ENCODE measurements at places on chromosomes 5 and 9.

GRCh38 chr9:109168170-109168569, 1.1 kb upstream of the FRRS1L start:
- no peak for DNase-seq

DNA sequence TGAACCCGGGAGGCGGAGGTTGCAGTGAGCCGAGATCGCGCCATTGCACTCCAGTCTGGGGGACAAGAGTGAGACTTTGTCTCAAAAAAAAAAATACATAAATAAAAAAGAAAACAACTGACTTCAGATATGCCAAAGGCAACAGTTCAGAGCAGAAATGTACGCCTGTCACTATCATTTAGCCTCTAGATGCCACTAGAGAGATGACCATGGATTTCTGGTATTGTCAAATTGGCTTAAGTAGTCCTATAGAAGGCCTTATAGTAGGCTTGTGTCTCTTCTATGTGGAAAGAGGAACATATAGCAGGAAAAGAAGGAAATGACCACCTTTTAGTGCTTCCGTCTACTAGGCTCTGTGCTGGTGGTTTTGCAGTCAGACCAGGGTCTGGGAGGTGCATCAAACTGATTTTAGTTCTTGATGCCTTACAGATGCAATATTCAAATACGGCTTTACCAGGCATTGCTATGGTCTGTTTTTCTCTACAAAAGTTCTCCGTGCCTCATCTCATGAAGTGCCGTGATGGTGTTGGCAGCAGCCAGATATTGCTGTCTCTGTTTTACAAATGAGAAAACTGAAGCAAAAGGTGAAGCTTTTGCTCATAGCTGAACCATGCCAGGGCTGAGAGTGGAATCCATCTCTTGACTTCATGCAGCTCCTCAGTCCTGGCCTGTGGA, 17.2 kb downstream of the AGXT2 start:
- DNase-seq: no peak

DNA sequence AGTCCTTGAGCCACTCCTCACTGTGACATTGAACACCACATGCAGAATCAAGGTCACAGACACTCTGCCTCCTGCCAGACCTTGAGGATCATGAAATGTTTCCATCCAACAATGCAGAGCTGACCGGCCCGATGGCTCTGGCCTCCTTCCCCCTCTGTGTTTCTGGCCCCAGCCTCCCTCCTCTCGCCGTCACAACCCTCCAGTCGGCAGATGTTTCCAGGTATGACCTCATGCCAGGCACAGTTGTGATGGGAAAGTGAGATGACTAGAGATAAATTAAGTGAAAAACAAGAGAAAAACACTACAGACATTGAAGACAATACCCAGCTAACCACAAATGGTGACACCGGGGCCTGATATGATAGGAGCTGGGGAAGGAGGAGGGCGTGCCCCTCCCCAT, 9.8 kb downstream of the NTNG2 start:
- DNase-seq: no peak

- no peak for DNase-seq
Measured at GRCh38 chr9:110758201-110758600, 89.6 kb downstream of the MUSK start.

- DNase-seq: no peak
Measured at GRCh38 chr9:109765830-109766229, 14.2 kb upstream of the PALM2AKAP2 start.

- DNase-seq: no peak
Measured at GRCh38 chr9:87515588-87516221, 18.0 kb downstream of the DAPK1 start.

DNA sequence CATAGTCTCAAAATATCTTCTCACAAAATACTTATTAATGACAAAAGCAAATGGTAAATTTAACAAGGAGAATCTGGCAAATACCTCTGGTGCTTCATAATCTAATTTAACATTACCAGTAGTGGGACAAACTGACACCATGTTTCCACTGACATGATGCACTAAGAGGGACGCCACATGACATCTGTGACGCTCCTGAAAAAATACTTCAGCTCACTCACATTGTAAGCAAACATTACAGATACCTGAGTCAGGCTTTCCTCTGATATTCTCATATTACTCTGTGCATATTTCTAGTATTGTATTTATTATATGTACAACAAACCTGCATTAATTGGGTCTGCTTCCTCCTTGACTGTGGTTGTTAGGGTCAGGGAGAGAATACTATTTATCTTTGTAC, 56.7 kb upstream of the OSMR start:
- no peak for DNase-seq

- DNase-seq: no peak
Measured at GRCh38 chr9:131174681-131175239, 49.4 kb downstream of the NUP214 start.

DNA sequence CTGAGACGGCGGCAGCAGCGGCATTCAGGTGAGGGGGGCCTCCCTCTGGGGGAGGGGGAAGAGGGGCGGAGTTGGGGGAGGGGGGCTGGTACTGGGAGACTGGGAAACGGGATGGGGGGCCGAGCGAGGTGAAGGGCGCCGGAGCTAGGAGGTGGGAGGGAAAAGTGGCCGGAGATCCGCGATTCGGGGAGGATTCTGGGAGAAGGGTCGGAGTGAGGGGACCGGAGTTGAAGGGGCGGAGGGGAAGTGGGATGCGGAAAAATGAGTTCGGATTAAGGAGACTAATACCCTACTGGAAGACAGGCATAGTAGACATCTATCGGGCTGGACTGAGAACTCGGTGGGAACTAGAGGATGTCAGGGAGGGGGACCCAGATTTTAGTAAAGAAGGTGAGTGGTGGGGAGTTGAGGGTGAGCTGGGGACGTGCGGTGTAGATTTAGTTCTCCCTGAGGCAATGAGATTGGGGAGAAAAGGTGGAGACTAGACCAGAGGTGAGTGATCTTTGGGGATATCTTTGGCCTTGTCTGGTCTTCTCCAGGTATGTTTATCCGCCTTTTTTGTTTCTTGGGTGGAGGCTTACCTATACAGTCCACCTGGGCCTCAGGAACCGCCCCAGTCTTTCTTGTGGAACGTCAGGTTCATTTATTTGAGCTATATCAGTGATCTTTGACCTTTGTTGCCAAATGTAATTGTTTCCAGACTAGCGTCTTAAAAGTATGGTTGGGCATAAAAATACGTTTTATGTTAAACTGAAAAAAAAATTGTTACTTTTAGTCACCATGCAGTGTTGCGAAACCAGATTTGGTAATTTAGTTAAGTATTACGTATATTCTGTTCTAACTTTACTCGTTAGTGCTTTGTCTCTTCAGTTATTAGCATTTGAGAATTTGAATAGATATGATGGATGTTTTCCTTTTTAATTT, 632 bp downstream of the UBAP1 start:
- DNase-seq: peak; percentile 7

DNA sequence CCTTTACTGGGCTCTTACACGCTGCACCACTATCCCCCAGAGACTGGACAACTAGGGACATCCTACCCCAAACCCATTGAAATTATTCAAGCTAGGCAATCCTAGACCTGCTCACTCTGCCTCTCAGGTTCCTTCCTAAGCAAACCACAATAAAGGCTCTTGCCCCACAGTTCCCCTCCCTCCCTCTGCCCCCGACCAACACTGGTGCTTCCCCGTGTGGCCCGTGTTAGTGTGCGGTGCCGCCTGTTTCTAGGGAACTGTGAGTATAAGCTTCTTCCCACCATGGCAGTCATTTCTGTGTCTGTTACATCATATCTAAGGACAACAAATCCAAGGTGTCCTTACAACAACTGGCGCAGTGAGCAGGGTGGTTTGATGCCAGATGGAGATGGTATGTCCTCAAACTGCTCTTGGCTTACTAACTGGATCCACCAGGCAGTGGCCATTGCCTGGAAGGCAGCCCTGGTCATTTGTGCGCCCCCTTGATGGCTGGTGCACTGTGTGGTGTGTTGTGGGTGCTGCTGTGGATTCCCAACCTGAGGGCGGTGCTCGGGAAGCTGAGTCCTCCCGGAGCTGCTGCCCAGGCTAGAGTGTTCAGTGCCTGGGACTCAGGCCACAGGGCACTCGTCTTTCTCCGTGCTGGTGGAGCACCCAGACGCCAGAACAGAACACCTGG, 8.4 kb upstream of the MXD3 start:
- DNase-seq: no peak

GRCh38 chr5:123505633-123506032, 6.3 kb upstream of the CSNK1G3 start:
- no peak for DNase-seq

DNA sequence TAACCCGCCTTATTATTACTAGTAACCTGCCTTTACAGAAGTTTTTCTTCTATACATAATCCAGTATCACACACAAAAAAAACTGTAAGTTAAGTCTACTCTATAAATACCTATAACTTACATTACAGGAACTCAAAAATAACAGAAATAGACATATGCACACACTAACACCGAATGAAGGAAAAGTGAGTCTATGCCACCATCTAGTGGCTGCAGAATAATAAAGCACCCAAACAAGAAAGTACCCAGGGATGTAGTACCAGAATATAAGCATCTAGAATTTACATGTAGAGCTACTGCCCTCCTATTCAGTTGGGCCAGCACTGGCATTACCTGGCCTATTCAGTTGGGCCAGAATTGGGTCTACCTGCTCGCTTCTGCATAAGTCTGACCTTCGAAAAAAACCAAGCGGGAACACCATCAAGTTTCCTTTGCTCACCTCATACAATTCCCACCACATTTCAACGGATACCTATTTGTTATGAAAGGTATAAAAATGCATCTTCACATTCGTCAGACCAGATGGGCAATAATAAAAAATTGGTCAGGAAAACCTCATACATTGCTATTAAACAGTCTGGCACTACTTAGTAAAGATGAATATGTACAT, 4.0 kb upstream of the NIPSNAP3A start:
- DNase-seq: peak; percentile 15

GRCh38 chr5:132095424-132095972, 21.9 kb downstream of the CSF2 start:
- DNase-seq: no peak

DNA sequence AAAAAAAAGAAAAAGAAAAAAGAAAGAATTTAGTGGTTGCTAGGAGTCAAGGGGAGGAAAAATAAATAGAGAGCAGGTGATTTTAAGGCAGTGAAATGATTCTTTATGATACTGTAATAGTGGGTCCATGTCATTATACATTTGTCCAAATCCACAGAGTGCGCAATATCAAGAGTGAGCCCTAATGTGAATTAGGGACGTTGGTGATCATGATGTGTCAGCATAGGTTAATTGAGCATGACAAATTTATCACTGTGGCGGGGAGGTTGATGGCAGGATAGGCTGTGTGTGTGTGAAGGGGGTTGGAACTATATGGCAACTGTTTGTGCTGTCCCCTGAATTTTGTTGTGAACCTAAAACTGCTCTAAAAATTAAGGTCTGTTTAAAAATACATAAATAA, 357.8 kb downstream of the ICE1 start:
- DNase-seq: no peak

GRCh38 chr5:142404046-142404477, 79.2 kb upstream of the SPRY4 start:
- no peak for DNase-seq

DNA sequence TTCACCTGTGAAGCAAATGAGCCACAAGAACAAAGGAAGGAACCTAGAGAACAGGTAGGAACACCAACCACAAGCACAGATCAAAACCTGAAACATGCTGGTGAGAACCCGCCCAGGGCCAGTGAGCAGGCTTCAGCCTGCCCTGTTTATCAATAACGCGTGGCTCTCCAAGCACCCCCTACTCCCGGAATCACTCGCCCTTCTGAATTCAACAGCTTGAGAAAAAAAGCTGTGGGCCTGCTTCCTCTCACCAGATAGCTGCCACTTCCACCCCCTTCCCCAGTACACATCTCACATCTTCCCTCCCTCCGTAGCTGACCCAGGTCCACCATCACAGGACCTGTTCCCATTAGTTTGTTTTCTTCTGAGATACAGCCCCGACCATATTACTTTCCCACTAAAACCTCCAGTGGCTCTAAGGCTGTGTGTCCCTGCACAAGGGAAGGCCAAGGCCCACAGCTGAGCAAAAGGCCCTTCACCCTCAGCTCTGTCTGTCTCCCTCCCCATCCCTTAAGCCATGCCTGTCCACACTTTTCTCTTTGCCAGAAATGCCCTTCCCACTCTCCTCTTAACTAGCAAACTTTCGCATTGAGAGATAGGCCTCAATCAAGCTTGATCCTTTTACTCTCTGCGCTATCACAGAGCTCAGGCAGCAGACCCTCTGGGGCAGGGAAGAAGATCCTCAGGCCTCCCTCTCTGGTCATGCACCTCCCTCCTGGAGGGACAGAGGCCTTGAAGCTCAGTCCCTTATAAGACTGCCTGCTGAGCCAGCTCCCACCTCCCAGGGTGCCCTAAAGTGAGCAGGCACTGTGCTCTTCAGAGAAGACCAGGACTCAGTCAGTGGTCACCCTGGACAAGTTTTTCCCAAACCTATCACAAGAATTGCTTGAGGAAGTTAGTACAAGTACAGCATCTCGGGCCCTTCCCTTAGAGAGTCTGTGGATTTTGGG, 30.1 kb downstream of the B4GALT1 start:
- DNase-seq: no peak

DNA sequence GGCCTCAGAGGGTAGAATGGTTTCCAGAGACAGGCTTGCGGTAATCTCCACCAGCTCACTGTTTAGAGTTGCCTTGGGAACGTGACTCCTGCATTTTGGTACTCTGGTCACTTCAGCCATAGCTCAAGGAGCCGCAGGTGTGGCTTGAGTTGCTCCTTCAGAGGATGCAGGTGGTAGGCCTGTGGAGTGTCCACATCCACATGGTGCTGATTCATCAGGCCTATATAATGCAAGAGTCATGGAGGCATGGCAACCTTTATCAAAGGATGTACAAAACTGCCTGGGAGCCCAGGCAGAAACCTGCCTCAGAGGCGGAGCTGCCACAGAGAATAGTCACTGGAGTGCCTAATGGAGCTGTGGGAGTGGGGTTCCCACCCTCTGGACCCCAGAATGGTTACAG, 114.2 kb downstream of the ANXA1 start:
- no peak for DNase-seq

DNA sequence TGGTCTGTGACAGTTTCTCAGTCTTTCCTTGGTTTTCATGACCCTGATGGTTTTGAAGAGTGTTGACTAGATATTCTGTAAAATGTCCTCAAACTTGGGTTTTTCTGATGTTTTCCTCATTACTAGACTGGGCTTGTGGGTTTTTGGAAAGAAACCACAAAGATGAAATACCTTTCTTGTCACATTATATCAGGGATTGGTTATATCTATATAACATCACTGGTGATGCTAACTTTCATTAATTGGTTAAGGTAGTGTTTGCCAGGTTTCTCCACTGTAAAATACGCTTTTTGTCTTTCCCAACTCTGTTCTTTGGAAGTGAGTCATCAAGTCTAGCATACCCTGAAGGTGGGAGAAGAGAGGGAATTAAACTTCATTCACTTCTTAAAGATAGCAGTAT, 3.3 kb upstream of the IL31RA start:
- no peak for DNase-seq
